Liver (tissue), 10 donors: ENCODE measurements at places on chromosomes 1 and 21. TPM values are rescaled to one million over a fixed set of nuclear protein-coding genes. Genes with fewer than 3 reads are reported as not detected.

Gene LHX4
- 0.19 TPM for polyA plus RNA-seq

Gene LEMD1
- not detected for polyA plus RNA-seq

Gene OR2T27
- not detected for polyA plus RNA-seq

GRCh38 chr1:204402391-204402790 lies 9.2 kb downstream of the PPP1R15B start:
- peaks cover 20% of the 10 kb centered on the region for H3K4me1 ChIP-seq
- no peak overlapping the region for H3K27ac ChIP-seq
- peaks cover 38% of the 10 kb centered on the region for H3K36me3 ChIP-seq
- H3K27me3 ChIP-seq: no peaks in the 10 kb centered on the region

DNA sequence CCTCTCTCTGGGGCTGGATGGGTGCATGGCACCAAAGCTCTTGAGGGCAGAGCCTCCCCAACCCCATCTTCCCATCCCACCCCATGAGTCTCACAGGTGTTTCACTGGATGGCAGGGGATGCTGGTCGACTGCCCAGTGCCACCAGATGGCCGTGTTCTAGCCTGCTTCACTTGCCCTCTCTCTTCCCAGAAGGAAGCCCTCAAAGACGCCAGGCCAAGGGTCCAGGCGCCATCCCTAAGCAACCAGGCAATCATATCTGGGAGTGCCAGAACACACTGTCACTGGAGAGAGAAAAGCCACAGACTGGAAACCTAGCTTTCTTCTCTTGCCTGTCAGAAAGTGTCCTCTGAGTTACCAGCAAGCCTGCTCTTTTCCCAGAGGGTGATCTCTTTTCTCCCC lies 26.7 kb downstream of the PIGM start:
- H3K4me1 ChIP-seq: no peaks in the 10 kb centered on the region
- DNase-seq: no peak
- no peak overlapping the region for H3K27ac ChIP-seq
- H3K4me3 ChIP-seq: no peak overlapping the region
- H3K36me3 ChIP-seq: no peaks in the 10 kb centered on the region
- no peaks in the 10 kb centered on the region for H3K27me3 ChIP-seq

DNA sequence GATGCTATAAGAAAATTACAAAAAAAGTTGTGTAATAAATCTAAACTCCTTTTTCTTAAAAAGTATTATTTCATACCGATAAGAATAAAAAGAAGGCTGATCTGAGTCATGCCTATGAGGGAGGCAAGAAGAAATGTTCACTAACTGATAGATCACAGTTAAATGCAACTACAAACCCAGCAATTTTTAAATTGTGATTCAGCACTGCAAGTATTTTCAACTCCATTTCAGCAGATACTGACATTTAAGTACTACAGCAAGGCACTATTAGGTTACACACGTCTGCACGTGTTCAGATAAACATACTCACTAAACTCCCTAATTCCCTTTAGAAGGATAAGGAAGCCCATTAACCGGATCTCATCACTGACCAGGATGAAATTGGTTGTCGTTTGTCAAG lies 213.3 kb upstream of the ZRANB2 start:
- H3K4me3 ChIP-seq: no peak overlapping the region
- no peak overlapping the region for H3K27ac ChIP-seq
- no peaks in the 10 kb centered on the region for H3K27me3 ChIP-seq
- H3K36me3 ChIP-seq: no peaks in the 10 kb centered on the region

GRCh38 chr1:227915564-227916553 lies 31.9 kb downstream of the WNT9A start:
- H3K4me1 ChIP-seq: no peaks in the 10 kb centered on the region
- H3K36me3 ChIP-seq: no peaks in the 10 kb centered on the region
- no peak overlapping the region for H3K27ac ChIP-seq
- no peak for DNase-seq
- H3K27me3 ChIP-seq: peaks cover 6% of the 10 kb centered on the region
- no peak overlapping the region for H3K4me3 ChIP-seq

Gene SRP9
- polyA plus RNA-seq: 179 TPM

- H3K4me1 ChIP-seq: no peaks in the 10 kb centered on the region
- no peak overlapping the region for H3K27ac ChIP-seq
- H3K36me3 ChIP-seq: no peaks in the 10 kb centered on the region
- no peak overlapping the region for H3K4me3 ChIP-seq
- H3K27me3 ChIP-seq: no peaks in the 10 kb centered on the region
- no peak for DNase-seq
These were observed 125.8 kb downstream of the PCBP3 start for GRCh38 chr21:45769294-45769693.

DNA sequence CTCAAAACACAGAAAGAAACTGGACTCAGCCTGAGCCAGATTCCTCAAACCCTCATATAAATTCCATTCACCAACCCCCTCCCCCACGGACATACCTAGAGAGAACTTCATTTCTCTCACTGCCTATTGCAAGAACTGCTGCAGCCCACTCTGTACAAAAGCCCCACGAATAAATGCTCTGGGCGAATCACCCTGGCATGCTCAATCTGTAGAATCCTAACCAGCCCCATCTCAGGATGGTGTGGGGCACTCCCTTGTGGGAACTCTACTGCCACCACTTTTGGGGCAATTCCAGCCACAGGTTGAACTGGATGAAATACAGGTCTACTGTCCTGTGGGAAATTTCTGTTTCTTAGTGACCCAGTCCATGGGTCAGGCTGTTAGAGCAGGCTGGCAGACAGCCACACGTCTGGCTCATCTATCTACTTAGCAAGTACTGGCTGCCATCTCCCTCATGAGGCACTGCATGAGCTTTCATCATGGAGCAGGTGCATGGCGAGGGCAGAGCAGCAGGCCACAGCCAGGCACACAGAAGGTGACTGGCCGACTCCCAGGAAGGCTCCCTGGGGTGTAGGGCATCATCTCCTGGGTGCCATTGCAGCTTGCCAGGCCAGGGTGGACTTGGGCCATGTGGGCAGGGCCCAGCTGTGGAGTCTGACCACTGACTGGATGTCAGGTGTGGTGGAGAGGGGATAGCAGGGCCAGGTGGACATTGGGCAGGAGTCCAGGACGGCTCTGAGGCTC lies 1.6 kb upstream of the C1orf35 start:
- H3K27ac ChIP-seq: peak overlapping the region; percentile 89
- no peak for DNase-seq
- H3K4me1 ChIP-seq: peaks cover 44% of the 10 kb centered on the region
- peaks cover 19% of the 10 kb centered on the region for H3K36me3 ChIP-seq

DNA sequence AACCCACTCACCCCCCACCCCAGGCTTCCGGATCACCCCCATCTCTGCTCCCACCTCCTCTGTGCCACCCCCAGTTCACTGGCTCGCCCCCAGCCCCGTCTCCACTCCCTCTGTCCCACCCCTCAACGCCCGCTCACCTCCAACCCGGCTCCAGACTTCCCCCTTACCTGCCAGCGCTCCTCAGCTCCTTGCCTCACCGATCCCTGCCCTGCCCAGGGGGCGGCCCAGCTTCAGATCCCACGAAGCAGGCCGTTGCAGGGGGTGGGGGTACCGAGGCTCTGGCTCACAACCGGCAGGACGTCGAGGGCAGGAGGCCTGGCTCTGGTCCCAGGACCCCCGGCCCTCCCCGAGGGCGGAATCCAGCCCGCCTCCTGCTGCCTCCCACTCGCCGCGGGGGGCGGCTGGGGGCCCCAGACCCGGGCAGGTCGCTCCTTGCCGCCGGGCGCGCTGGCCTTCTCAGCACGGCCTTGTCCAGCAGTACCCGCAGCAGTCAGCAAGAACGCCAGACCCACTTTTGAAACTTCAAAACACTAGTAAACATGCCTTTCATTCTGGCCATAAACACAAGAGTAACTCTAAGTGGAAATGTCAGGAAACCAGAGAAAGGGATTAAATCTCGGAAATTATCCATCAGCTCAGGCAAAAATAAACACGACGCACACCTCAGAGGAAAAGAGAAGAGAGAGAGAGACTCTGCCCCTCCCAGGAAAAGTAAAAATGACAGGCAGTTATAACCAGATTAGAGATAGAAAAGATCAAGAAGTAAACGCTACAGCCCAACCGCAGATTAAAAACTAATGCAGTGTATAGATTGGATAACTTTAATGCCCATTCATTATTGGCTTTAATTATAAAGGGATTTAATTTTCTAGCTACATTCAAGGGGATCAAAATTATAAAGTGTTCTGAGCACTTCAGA lies 1.0 kb upstream of the FAM89A start:
- H3K36me3 ChIP-seq: no peaks in the 10 kb centered on the region
- no peak overlapping the region for H3K4me3 ChIP-seq
- H3K4me1 ChIP-seq: peaks cover 9% of the 10 kb centered on the region

Gene FUCA1
- 39.2 TPM for polyA plus RNA-seq

Gene CRYAA
- polyA plus RNA-seq: 0.57 TPM

Gene C8B
- 413 TPM for polyA plus RNA-seq

Gene GNG4
- polyA plus RNA-seq: not detected

GRCh38 chr1:181369416-181369815 lies 113.9 kb upstream of the CACNA1E start:
- no peak overlapping the region for H3K4me3 ChIP-seq
- no peaks in the 10 kb centered on the region for H3K36me3 ChIP-seq
- no peaks in the 10 kb centered on the region for H3K27me3 ChIP-seq
- no peak for DNase-seq

- H3K4me3 ChIP-seq: no peak overlapping the region
- H3K27ac ChIP-seq: no peak overlapping the region
- H3K36me3 ChIP-seq: no peaks in the 10 kb centered on the region
- no peak for DNase-seq
- H3K4me1 ChIP-seq: no peaks in the 10 kb centered on the region
These were observed 6.3 kb downstream of the CLDN8 start for GRCh38 chr21:30209601-30210000.

Gene NFYC
- 26.3 TPM for polyA plus RNA-seq

Gene XCL2
- 0.48 TPM for polyA plus RNA-seq

DNA sequence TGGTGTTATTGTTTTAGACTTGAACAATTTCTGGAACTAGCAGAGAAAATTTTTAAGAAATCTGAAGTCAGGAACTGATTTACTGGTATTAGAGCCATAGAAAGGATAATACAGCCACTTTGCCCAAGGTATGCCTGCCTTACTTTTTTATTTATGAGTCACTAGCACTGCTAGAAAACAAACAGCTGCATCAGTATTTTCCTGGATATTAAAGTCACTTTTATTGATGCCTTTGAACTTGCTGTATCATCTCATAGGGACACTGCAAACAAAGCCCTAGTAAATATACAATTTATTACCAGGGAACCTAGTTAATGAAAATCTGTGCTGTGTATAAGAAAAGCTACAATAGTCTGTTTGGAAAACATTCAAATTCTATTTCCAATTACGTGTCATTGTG lies 490.8 kb upstream of the TMPRSS15 start:
- H3K4me3 ChIP-seq: no peak overlapping the region
- H3K4me1 ChIP-seq: no peaks in the 10 kb centered on the region
- DNase-seq: no peak
- H3K27ac ChIP-seq: no peak overlapping the region
- no peaks in the 10 kb centered on the region for H3K27me3 ChIP-seq
